ENCODE measurements at places on chromosomes 3 and 15. TPM values are rescaled to one million over a fixed set of nuclear protein-coding genes. Genes with fewer than 3 reads are reported as not detected.

Gene CMTM8
- total RNA-seq = 3.5 TPM

Gene GPR156
- total RNA-seq = 1.6 TPM

Gene THPO
- total RNA-seq = 0.43 TPM

Gene IGSF10
- total RNA-seq = 0.31 TPM

Gene SLC2A2
- 0.07 TPM for total RNA-seq

Gene MYO5C
- total RNA-seq = 0.88 TPM

Gene DAZL
- total RNA-seq = not detected

Gene CYP1A2
- total RNA-seq = not detected

Gene SLC38A3
- total RNA-seq = not detected

Gene SLC28A1
- not detected for total RNA-seq

Gene PLSCR5
- not detected for total RNA-seq

Gene PLSCR2
- total RNA-seq = not detected

Gene FRMD4B
- 1.2 TPM for total RNA-seq

Gene SLC6A11
- total RNA-seq = not detected

Gene GATM
- total RNA-seq = 0.67 TPM

Gene FHIT
- total RNA-seq = 0.10 TPM

Gene SGO1
- total RNA-seq = 30.0 TPM

Gene GPR171
- not detected for total RNA-seq

Gene SLC9A9
- 1.1 TPM for total RNA-seq

Gene OXNAD1
- total RNA-seq = 17.5 TPM

Gene RABL3
- 24.4 TPM for total RNA-seq

Gene KIF15
- total RNA-seq = 19.4 TPM

Gene ARPP21
- not detected for total RNA-seq

Gene TBC1D23
- total RNA-seq = 57.0 TPM

Gene IMPG2
- not detected for total RNA-seq

Gene ARHGEF26
- 7.4 TPM for total RNA-seq

Gene CYP1A1
- 0.17 TPM for total RNA-seq

Gene DZIP1L
- 14.4 TPM for total RNA-seq

Gene NEO1
- total RNA-seq = 7.3 TPM

All from A172 (cell line).